Aorta (tissue), 5 donors: ENCODE measurements at places on chromosomes 16 and 17.

- no peak for DNase-seq
Observed at GRCh38 chr16:16797239-16797638, 418.3 kb downstream of the NPIPA7 start.

- peak; percentile 24 for DNase-seq
Observed at GRCh38 chr16:68348639-68349445, 38.0 kb downstream of the PRMT7 start.

DNA sequence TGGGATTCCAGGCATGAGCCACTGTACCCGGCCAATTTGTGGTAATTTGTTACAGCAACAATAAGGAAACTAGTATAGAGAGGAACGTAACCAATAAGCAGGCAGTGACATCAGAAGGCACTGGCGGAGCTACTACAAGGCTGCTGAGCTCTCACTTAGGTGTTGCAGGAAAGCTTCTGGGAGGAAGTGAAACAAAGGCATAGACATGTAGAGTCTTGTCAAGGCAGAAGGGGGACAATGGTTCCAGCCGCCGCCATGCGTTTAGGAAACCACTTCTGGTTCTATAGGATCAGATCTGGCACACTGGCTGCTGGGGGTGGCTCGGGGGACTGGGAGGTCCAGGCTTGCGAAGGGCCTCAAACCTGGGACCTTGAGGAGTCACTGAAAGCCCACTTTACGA is 9.4 kb upstream of the CPSF4L start:
- DNase-seq, result no peak

- DNase-seq, result no peak
Observed at GRCh38 chr16:2333772-2334379, 6.7 kb downstream of the ABCA3 start.

DNA sequence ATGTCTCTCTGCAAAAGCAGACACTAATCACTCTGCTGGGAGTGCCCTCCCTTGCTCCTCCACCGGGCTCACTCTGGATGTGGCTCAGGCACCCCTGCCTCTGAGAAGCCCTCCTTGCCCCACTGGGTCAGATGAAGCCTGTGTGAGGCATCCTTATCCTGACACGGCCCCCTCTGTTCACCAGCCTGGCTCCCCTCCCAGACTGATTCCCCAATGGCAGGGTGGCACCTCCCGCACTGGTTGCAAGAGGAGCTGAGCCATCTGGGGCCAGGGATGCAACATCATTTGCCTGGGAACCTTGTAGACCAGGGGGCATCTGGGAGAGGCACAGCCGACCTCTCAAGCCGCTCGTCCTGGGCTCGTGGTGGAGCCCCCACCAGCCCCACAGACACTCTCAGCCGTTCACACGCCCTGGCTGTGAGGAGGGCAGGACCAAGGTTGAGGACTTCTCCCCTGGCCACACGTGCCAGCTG is 6.7 kb downstream of the SMTNL2 start:
- no peak for DNase-seq

DNA sequence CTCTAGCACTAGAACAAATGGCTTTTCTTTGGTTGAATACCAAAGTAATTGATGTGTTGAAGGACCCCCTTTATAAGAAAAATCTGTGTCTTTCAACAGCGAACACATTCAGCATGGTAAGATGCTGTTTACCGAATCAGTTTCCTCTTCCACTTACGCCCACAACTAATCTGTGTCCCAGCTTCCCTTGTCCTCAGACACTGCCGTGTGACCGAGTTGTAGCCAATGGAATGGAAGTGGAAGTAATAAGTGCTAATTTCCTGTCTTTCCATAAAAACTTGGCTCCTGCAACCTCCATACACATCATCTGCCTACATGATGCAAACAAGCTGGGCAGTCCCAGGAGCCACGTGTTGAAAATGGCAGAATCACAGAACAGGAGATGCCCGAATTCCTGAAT is 10.4 kb downstream of the CDIPT start:
- DNase-seq, result no peak

GRCh38 chr17:6448473-6448872 is 4.2 kb downstream of the PIMREG start:
- DNase-seq, result no peak

GRCh38 chr16:66152181-66152580 is 214.3 kb upstream of the CDH5 start:
- DNase-seq, result no peak

GRCh38 chr17:51901242-51901641 is 257.3 kb downstream of the CA10 start:
- no peak for DNase-seq

DNA sequence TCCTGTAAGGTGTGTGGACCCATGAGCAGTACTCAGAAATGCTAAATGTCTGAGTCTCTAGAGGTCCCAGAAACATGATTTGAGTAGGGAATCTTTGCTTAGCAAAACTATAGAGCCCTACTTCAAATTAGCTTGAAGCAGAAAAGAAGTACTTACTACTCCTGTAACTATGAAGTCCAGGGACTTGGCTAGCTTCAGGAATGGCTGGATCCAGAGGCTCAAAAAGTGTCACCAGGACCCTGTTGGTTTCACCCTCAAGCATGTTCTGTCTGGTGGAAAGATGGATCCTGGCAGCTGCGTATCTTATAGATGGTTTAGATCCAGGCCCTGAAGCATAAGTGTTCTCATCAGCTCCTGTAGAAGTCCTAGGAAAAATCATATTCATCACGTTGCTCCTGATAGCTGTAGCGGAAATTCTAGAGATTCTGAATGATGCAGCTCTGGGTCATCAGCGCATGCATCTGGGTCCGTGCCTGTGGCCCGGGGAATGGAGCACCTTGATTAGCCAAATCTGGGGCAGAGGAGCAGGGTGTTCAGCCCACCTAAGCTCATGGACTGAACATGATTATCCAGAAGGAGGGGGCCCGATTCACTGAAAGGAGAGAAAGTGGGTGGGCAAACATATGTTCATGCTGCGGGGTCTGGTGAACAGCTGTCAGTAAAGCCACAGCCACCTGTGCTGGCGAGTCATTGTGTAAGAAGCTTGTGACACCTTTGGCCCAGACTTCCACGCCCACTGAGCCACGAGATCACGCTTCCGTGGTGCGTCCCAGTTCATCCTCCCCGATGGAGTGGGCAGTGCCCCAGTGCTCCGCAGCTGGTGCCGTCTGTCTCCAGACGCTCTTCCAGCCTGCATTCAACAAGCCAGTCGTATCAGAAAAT is 260.6 kb downstream of the CPPED1 start:
- no peak for DNase-seq

DNA sequence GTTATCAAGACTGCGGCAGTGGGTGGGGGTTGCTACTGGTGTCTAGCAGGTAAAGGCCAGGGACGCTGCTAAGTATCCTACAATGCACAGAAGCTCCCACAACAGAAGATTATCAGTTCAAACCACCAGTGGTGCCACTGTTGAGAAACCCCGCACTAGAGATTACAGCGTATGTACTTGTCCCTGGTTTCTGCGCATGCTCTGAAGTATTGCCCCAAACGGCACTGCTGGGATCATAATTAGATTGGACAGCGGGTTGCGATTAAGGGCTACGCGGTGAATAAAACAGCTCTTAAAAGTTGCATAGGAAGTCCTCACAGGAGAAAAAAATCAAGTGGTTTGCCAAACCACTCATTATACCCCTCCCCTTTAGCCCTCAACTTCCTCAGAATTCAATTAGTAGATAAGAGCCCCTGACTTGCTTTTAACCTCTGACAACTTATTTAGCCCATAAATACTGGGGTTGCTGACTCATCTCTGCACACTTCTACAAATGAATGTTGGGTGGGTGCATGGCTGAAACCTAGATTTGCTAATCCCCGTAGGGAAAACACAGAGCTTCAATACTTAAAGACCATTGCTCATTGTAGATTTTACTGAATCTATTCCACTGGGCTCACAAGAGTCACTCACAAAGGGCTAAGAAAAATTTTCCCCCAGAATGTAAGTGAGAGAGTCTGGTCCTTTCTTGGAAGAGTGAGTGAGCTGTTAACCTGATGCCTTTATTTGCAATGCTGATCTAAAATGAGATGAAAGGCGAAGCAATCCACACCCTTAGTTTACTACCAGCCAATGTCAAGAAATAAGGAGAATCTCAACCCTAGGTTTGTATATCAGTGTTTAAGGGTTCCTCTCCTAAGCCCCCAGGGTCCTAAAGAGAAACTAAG is 91.8 kb downstream of the RGS9 start:
- no peak for DNase-seq

DNA sequence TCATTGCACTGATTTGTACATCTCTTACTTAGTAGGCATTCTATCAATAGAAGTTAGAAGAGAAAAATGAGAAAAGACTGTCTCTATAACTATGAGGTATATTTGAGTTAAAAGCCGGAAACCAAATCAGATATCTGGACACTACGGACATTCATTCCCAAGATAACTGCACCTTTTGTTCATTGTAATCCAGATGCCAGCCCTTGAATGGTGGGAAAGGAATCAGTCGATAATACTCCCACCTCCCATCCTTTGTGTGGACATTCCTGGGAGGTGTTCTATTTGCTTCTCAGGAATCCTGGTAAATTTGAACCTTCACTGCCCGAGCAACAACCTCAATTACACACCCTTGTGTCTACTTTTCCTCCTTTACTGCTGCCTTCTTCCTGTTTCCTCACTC is 225.2 kb downstream of the CHD9NB start:
- DNase-seq, result no peak

GRCh38 chr16:67441271-67441753 is 10.4 kb downstream of the HSD11B2 start:
- DNase-seq, result peak; percentile 51

- no peak for DNase-seq
Observed at GRCh38 chr17:9612006-9612405, 33.3 kb upstream of the USP43 start.

DNA sequence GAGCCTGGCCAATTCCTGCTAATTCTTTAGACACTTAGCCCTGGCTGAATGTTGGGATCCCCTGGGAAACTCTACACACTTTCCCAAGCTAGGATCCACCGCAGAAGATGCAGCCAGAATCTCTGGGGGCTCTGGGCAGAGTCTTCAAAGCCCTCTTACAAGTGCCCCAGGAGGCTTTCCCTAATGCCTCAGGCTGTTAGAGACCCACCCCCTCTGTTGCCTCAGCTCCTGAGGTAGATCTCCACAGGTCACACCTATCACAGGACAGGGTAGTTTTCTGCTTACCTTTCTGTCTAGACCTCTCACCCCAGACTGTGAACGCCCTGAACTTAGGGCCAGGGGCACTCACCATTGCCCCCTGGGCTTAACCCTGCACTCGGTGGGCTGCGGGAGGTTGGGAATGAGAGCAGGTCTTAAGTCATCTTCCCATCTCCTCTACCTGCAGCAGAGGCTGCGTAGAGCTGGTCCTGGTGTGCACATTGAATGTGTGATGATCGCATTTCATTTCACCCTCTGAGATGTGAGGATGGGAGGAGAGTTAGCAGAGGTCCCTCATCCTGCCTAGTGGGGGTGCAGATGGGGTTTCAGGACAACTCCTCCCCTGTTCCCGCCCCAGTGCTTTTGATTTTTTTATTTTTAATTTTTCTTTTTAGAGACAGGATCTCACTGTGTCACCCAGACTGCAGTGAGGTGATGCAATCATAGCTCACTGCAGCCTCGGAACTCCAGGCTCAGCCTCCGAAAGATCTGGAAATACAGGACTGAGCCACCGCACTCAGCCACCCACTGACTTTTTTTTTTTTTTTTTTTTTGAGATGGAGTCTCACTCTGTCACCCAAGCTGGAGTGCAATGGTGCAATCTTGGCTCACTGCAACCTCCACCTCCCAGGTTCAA is 89.0 kb upstream of the LHX1 start:
- DNase-seq, result peak; percentile 27
